ENCODE measurements at places on chromosomes 13 and 19. TPM values are rescaled to one million over a fixed set of nuclear protein-coding genes. Genes with fewer than 3 reads are reported as not detected.

GRCh38 chr13:106393776-106394175, 141.7 kb downstream of the EFNB2 start:
- no peak for DNase-seq

DNA sequence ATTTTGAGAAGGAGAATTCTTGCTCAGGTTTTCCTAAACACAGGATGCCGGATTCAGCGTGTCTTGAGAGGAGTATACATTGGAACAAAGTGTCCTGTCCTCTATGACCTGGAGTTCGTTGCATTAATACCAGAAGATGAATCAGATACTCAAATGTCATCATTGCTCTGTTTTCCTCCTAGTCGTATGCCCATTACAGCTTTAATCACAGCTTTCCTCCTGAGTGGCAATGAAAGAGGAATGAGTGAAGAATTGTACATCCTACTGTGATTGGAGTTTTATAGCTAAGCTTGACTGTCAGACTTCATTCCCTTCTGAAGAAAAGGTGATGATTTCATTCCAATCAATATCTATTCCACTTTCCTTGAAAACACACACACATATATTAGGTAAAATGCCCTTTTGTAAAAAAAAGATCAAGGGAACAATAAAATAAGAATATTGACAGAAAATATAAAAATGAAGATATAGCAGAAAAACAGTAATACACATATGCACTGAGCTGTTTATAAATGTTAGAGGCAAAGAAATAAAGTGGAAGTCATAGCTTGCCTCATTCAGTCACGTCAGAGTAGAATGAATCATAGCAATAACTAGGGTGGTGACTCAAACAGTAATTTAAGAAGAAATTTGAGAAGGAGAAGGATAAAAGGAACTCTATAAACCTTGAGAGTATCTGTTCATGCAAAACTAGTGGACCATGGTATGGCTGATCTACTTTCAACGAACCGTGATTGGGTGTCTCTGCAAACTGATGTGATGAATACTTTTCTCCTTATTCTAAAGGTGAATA, 501.5 kb downstream of the SUCLA2 start:
- peak; percentile 50 for DNase-seq

GRCh38 chr13:73300718-73301425, 242.1 kb downstream of the KLF5 start:
- DNase-seq = no peak

DNA sequence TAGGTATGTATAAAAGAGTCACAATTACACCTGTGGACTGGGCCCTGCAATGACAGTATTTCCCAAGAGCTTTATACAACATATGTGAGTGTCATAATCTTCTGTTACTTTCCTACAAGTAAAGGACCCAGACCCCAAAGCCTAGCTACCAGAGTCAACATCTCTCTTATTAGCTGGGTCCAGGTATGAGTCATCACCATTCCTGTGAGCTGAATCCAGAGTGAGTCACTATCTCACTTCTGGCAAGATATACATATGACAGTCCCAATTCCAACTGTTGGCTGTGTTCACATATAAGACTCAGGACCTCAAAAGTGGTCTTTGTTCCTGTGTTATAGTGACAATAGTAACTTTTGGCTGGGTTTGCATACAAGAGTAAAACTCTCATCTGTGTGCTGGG, 46.7 kb downstream of the ZNF729 start:
- DNase-seq = no peak

DNA sequence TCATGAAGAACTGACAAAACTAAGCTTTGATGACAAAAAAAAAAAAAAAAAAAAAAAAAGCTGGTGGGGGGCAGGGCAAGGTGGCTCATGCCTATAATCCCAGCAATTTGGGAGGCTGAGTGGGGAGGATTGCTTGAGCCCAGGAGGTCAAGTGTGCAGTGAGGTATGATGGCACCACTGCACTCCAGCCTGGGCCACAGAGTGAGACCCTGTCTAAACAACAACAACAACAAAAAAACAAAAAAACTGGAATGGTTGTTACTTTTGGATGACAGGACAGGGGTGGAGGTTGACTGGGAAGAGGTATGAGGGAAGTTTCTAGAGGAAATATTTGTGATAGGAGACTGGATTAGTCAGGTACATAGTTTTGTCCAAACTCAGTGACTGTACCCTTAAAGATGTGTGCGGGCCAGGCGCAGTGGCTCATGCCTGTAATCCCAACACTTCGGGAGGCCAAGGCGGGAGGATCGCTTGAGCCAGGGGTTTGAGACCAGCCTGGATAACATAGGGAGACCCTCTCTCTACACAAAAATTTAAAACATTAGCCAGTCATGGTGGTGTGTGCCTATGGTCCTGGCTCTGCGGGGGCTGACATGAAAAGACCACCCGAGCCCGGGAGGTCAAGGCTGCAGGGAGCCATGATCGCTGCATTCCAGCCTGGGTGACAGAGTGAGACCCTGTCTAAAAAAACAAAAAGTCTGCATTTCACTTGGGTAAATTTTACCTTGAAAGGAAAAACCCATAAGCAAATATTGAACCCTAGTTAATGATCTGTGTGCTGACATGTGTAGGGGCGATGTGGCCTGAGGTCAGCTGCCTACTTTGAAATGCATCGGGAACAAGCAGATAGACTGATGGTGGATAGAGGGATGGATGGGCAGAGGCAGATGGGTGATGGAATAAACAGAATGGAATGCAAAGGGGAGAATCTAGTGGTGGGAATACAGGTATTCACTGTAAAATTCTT, 37.0 kb downstream of the CERS4 start:
- no peak for DNase-seq

LSR gene
- 1.1 TPM for total RNA-seq

CEACAM20 gene
- total RNA-seq = not detected

ATP7B gene
- 2.4 TPM for total RNA-seq
